ENCODE measurements at places on chromosomes 13 and 19.
A peak's percentile ranks its signal among the peaks of the same experiment; 100 is the strongest.

DNA sequence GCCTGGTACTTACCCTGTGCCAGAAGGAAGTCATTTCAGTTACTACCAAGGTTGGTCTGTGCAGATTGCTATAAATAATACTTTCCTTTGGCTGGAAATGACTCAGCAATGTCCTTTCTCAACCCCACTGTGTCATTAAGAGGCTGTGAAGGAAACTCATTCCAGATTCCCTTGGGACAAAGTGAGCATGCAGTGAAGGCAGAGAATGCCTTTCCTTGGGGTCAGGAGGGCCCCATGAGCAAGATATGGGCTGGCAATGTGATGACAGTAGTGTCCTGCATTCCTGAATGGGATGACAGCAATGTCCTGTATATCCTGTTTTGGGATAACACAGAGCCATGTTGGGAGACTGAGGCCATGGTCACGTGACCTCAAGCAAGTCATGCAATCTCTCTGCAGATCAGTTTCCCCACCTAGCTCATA is 213.1 kb upstream of the TMTC4 start:
- peak; percentile 38 for DNase-seq

- no peak for DNase-seq
These were observed 939.0 kb upstream of the SLITRK1 start for GRCh38 chr13:84821261-84821660.

DNA sequence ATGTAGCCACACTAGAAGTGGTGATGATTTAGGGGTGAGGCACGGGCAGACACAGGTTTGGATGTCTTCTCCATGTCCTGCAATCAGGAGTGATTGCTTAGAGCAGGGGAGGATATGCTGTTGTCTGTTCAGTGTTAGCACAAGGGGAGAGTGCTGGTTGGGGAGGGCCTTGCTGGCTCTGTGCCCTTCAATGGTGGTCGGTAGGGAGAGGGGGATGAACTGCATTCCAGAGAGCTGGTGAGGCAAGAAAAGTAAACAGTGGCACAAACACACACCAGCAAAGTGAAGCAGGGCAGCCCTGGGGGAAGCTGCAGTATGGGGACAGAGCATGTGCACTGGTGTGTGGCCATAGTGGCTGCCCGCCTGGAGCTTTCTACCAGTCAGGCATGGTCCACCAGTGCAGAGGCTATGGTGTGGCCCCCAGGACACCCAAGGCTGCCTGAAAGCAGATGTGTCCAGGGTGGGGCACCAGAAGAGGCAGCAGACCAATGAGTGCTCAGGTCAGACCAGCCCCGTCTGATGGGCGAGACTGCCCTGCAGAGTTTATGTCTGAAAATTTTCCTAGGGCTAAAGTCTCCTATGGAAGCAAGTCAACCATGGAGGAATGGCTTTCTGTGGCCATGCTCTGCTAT is 1676.9 kb downstream of the PCDH9 start:
- no peak for DNase-seq

- DNase-seq = no peak
These were observed 9.7 kb downstream of the F2RL3 start for GRCh38 chr19:16898361-16899015.

- peak; percentile 69 for DNase-seq
These were observed 16.2 kb upstream of the PRODH2 start for GRCh38 chr19:35828692-35829301.

DNA sequence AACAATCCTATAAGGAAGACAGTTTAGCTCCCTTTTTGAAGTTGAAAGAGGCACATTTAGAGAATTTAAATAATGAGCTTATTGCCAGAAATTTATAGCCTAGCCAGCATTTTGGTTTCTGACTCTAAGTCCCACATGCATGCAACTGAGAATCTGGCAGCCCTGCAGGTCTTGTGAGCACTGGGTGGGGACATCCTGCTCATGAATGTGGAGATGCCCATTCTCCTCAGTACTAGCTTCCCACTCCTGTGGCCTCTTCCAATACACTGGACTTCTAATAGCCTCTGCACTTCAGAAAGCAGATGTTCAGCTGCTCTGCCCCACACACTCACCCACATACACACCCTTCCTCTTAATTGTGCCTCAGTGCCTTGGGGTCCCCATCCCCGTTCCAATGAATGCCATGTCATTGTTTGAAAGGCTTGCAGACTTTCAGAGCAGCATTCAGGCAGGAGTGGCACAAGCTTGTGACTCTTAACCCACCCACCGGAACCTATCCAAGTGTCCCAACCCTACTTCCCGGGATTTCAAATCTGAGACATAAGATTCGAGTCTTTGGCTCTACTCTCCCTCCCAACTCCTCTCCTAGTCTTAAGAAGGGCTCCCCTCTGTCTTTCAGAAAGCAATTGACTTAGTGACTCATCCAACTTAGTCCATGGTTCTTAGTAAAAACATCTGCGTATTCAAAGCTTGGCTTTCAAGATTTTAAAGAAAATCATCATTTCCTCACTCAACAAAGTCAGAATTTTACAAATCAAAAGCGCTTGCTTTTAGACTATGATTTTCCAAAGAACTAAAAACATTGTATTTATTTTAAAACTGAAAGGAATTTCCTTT is 80.0 kb upstream of the FREM2 start:
- DNase-seq = no peak

DNA sequence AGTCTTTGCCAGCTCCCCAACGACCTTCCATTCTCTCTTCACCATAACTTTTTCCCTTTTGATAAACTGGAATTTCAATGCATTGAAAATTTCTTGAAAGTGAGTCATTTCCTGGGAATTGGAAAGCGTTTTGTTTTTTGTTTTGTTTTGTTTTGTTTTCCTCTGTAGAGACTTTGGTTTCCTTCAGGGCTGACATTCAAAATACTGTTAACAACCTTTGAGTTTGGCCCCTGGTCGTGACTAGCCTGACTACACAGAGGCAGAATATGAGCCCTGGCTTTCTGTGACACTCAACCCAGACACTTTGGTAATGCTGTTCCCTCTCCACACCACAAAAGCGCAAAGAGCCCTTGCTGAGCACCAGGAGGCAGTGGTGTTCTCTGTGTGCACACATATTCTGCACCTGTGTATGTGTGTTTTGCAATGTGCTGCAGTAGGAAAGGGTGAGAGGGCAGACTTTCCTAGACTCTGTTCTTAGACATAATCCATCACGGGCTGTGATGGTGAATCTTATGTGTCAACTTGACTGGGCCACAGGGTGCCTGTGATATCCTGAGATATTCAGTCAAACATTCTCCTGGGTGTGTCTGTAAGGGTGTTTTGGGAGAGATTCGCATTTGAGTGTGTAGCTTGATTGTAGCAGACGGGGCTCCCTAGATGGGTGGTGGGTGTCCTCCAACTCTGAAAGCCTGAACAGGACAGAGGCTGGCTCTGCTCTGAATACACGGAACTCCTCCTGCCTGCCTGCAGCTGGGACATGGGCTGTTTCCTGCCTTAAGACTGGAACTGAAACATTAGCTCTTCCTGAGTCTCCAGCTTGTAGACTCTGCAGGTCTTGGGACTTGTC is 29.5 kb upstream of the ANKRD10 start:
- DNase-seq = peak; percentile 30

- no peak for DNase-seq
These were observed 53.6 kb upstream of the FRY start for GRCh38 chr13:31978021-31978420.

DNA sequence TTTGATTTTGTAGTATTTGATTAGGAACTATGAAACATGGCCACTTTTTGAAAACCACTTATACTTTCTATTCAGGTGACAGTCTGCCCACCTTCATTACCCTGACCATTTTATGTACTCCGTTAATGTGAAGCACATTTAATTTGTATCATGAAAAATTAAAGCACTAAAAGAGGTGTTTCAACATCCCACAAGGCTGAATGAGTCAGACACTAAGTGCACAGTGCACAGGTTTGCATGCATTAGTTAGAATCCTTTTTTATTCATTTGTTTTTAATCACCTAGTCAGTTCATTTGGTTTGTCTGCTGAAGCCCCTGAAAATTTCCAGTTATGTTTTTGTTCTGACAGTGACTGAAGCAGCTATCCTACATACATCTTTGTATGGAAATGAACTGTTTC is 271.0 kb downstream of the SLITRK5 start:
- no peak for DNase-seq

DNA sequence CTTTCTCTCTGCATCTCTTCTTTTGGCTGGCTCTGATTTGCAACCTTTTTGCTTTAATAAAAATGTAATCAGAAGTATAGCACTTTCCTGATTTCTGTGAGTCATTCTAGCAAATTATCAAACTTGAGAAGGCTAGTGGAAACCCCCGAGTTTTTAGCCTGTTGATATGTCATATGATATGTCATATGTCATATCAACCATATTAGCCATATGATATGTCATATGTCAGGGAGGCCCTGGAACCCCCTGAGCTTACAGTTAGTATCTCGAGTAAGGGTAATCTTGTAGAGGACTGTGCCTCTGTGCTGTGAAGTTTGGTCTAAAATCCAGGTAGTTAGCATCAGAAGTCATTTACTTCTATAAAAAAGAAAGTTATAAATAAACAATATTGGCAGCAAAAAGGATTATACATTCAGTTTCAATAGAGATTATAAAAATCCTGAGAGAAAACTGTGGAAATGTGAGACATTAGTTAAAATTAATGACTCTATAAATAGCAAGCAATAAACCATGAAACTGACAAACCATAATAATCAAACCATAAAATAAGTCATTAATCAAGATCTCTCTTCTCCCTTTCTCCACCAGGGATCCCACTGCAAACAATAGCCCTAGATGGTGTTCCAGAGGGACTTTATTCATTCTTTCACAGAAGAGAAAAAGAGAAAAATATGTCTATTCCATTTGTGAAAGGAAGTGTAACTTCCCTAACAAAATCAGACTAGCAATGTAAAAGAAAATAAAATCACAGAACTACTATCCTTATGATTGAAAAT is 167.4 kb downstream of the NALCN start:
- no peak for DNase-seq

DNA sequence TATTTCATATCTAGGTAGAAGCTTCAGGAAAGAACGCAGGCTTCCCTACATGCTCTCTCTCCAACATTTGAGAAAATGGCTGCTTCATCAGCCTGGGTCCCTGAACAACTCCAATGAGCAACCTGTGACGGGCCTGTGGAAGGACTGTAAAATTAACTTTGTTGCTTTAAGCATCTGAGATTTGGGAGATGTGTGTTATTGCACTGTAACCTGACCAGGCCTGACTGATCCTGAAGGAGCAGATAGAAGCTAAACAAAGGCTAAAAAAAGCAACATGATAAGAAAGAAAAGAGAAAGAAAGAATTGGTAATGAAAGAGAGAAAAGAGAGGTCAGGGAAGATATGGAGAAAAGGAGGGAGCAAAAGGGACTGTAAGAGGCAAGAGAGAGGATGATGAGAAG is 77.1 kb upstream of the MBNL2 start:
- no peak for DNase-seq

GRCh38 chr13:65497265-65497664 is 1732.9 kb downstream of the PCDH9 start:
- peak; percentile 8 for DNase-seq

DNA sequence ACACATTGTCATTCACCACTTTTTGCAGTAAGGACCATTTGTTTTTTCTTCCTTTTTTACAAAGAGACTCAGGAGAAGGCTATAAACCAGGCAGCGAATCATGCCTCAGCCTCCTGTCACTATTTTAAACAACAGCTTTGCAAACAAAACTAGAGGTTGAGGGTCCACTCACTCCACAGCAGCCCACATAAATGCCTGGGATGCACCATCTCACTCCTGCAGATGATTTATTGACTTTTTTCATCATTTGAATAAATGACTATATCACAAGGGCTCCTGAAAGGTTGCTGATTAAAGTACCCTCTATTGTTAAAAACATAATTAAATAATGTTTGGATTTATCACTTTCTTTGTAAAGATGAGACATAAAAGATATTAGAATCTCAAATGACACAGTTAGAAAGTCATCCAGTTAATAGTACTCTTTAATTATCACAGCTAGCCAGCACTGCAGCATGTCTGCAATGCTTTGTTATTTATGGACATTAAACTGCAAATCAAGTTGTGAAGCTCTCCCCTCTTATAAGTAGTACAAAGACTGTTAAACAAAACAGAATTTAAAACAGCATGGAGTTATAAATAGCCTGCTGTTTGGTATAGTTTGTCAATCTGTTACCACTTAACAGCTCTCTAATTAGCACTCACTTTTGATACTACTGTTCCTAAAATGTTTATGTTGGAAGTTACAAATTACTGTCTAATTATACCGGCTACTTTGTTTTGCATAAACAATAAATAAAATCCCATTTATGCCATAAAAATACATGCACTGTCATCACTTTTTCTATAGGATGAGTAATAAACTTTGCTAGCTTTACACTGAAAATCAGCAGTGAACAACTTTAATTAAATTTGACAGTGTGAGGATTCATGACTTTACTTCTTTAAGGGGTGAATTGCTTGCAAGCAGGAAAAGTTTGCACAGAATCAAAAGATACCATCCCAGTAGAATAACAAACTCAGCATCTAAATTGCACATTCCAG is 853.2 kb downstream of the UQCRFS1 start:
- no peak for DNase-seq

GRCh38 chr19:47436712-47437401 is 17.5 kb upstream of the MEIS3 start:
- peak; percentile 46 for DNase-seq

GRCh38 chr19:18418483-18419194 is 559 bp upstream of the SSBP4 start:
- no peak for DNase-seq

DNA sequence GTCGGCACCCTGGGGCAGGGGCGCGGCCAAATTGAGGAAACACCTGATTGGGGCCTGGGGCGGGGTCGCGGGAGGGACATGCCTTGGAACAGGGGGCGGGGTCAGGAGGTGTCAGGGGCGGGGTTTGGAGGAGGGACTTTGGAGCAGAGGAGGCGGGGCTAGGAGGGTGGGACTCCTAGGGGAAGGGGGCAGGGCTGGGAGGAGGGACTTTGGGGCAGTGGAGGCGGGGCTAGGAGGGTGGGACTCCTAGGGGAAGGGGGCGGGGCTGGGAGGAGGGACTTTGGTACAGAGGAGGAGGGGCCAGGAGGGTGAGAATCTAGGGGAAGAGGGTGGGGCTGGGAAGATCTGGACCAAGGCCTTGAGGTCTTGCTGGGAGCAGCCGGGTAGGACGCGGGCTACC is 21.9 kb downstream of the GRIN2D start:
- peak; percentile 50 for DNase-seq

DNA sequence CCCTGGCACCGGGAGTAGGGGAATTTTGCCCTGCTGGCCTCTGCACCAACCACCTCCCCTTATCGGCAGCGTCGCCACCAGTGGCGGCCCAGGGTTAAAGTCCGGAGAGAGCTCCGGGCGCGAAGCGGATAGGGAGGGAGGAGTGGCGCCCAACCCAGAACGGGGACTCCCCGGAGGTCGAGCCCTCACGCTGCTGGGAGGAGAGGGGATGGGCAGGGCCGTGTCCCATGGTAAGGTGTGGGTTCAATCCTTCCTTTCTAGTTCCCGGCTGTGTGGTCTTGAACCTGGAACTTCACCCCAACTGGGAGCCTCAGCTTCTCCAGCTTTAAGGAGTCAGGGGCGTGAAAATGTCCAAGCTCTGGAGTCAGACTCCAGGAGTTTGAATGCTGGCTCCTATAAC is 23.3 kb upstream of the BCL3 start:
- DNase-seq = no peak
